Upper lobe of left lung (tissue), 6 donors: ENCODE measurements at places on chromosomes 5 and 9. TPM values are rescaled to one million over a fixed set of nuclear protein-coding genes. Genes with fewer than 3 reads are reported as not detected.

GRCh38 chr9:97237951-97238889 lies 69.2 kb upstream of the CCDC180 start:
- no peaks in the 10 kb centered on the region for H3K27me3 ChIP-seq
- no peaks in the 10 kb centered on the region for H3K4me1 ChIP-seq
- peak; percentile 94 for DNase-seq
- peak overlapping the region; percentile 75 for H3K27ac ChIP-seq
- peak overlapping the region; percentile 53 for H3K4me3 ChIP-seq

- no peaks in the 10 kb centered on the region for H3K27me3 ChIP-seq
- H3K27ac ChIP-seq, result no peak overlapping the region
- H3K4me1 ChIP-seq, result no peaks in the 10 kb centered on the region
- H3K4me3 ChIP-seq, result no peak overlapping the region
These were observed 2.5 kb downstream of the PTPDC1 start for GRCh38 chr9:94086486-94087345.

GRCh38 chr9:15782106-15782505 lies 229.3 kb downstream of the CCDC171 start:
- no peak overlapping the region for H3K27ac ChIP-seq
- H3K36me3 ChIP-seq, result no peaks in the 10 kb centered on the region
- DNase-seq, result no peak

DNA sequence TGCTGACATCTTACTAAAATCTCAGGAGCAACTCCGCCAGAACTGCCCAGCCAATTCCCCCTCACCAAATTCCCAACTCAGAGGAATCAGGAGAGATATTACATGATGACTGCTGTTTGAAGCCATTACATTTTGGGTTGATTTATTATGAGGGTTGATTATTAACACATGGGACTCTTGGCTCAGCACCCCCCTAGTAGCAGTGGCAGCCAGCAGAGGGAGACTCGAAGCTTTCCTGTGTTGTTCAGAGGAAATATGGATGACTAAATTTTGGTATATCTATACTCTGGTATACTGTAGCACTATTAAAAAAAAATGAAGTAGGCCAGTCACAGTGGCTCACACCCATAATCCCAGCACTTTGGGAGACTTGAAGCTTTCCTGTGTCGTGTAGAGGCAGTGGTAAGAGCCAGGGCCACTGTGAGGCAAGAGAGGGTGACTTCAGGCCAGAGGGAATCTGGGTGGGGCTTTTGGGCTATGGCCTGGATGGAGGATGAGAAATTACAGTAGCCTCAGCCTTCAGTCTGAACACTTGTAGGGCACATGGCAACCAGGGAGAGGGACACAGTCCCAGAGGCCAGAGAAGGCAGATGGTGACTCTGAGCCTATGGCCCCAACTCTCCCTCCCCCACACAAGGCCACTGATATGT lies 111.4 kb downstream of the LHX2 start:
- H3K4me1 ChIP-seq, result no peaks in the 10 kb centered on the region
- no peaks in the 10 kb centered on the region for H3K36me3 ChIP-seq
- no peak overlapping the region for H3K27ac ChIP-seq
- H3K27me3 ChIP-seq, result no peaks in the 10 kb centered on the region
- DNase-seq, result no peak
- H3K4me3 ChIP-seq, result no peak overlapping the region

GRCh38 chr5:1239505-1240251 lies 14.5 kb downstream of the SLC6A18 start:
- no peak overlapping the region for H3K4me3 ChIP-seq
- H3K4me1 ChIP-seq, result no peaks in the 10 kb centered on the region
- H3K27ac ChIP-seq, result no peak overlapping the region

GRCh38 chr9:128885798-128886197 lies 3.9 kb downstream of the LRRC8A start:
- no peak for DNase-seq
- H3K36me3 ChIP-seq, result peaks cover 5% of the 10 kb centered on the region
- no peaks in the 10 kb centered on the region for H3K27me3 ChIP-seq
- no peak overlapping the region for H3K4me3 ChIP-seq
- H3K4me1 ChIP-seq, result peaks cover 48% of the 10 kb centered on the region

DNA sequence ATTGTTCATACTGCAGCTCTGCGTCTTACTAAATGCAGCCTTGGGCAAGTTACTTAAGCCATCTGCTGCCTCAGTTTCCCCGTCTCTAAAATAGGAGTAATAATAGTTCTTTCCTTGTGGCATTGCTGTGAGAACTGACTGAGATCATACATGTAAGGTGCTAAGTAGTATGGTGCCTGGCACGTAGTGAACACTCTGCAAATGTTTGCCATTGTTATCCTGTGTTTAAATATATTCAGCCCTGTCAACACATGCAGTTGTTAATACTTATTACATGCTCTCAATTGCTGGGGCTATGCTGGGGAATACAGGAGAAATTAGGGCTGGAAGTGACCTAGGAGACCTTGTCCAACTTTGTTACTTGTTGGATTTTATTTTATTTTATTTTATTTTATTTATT lies 105.2 kb upstream of the RAI14 start:
- DNase-seq, result no peak
- H3K27ac ChIP-seq, result no peak overlapping the region
- H3K4me1 ChIP-seq, result no peaks in the 10 kb centered on the region
- H3K4me3 ChIP-seq, result no peak overlapping the region
- no peaks in the 10 kb centered on the region for H3K36me3 ChIP-seq
- no peaks in the 10 kb centered on the region for H3K27me3 ChIP-seq

GRCh38 chr9:95092262-95093072 lies 225.0 kb downstream of the FANCC start:
- H3K27me3 ChIP-seq, result no peaks in the 10 kb centered on the region
- H3K4me1 ChIP-seq, result peaks cover 63% of the 10 kb centered on the region
- peak overlapping the region; percentile 65 for H3K27ac ChIP-seq
- no peak for DNase-seq
- no peak overlapping the region for H3K4me3 ChIP-seq

Gene NUTM2F
- not detected for total RNA-seq
